ENCODE measurements at places on chromosomes 1 and 21.

- no peak for DNase-seq
Observed at GRCh38 chr1:97764991-97765390, 155.8 kb downstream of the DPYD start.

- no peak for DNase-seq
Observed at GRCh38 chr21:15676935-15677334, 52.8 kb upstream of the USP25 start.

DNA sequence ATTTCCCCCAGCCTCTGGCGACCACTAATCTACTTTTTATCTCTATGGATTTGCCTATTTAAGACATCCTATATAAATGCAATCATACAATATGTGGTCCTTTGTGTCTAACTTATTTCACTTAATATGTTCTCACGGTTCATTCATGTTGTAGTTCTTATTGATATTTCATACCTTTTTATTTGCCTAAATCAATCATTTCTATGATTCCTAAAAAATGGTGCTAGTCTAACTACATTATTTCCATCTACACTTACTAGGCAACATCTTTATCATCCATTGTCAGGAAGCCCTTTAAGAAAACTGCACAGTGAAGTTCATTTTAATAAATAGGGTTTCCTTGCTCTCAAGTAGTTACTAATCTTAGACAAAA lies 380 bp upstream of the FBXO28 start:
- DNase-seq = no peak

DNA sequence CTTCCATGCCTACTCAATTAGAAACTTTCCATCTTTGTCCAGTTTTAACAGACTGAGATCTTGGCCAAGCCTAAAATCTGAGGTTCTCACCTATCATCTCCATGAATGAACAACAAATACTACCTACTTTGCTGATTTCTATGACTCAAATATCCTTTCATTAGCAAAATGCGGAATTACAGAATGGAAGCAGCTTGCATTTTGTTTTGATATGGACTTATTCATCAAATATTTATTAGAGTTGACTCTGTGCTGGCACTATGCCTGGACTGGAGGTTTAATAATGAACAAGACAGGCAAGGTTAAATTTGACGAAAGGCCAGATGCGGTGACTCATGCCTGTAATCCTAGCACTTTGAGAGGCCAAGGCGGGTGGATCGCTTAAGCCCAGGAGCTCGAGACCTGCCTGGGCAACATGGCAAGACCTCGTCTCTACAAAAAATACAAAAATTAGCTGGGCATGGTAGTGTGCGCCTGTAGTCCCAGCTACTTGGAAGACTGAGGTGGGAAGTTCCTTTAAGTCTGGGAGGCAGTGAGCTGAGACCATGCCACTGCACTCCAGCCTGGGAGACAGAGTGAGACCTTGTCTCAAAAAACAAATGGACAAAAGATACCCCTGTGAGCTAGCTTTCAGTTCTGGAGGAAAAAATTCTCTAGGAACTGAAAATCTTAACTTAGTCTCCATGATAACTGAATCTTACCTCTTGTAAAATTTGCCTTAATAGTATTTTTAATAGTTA lies 29.4 kb upstream of the SOD1 start:
- DNase-seq = no peak

GRCh38 chr1:208224192-208224713 lies 19.9 kb downstream of the PLXNA2 start:
- DNase-seq = no peak

- DNase-seq = no peak
Observed at GRCh38 chr1:119358636-119359035, 9.9 kb upstream of the HAO2 start.

DNA sequence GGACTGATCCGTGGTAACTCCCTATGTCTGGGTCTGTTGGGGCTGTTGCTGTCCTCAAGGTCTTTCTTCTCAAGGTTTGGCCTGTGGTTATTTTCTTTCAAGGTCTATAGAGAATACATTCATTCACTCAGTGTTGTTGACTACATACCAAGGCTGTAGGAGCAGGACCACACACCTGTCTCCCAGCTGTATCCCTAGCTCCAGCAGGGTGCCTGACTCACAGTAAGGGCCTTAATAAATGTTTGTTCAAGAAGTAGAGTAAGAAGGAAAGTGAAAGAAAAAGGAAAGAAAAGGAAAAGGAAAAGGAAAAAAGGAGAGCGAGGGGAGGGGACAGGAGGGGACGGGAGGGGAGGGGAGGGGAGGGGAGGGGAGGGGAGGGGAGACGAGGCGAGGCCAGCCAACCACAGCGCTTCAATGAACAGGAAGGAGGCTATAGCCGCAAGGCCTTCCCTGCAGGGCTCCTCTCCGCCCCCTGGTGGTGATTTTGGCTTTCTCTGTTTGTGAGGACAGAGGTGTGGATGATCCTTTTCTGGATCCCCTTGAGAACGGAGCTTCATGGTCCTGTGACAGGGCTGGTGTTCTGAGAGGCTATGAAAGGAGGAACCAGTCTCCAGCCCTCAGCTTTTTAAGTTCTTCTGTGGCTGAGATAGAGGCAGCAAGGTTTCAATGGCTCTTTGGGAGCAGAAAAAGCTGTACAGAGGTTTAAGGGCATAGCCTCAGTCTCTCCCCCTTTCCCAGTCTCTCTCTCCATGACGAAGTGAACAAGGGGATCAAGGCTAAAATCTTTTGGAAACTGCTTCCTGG lies 30.6 kb upstream of the LCE5A start:
- DNase-seq = peak; percentile 61

DNA sequence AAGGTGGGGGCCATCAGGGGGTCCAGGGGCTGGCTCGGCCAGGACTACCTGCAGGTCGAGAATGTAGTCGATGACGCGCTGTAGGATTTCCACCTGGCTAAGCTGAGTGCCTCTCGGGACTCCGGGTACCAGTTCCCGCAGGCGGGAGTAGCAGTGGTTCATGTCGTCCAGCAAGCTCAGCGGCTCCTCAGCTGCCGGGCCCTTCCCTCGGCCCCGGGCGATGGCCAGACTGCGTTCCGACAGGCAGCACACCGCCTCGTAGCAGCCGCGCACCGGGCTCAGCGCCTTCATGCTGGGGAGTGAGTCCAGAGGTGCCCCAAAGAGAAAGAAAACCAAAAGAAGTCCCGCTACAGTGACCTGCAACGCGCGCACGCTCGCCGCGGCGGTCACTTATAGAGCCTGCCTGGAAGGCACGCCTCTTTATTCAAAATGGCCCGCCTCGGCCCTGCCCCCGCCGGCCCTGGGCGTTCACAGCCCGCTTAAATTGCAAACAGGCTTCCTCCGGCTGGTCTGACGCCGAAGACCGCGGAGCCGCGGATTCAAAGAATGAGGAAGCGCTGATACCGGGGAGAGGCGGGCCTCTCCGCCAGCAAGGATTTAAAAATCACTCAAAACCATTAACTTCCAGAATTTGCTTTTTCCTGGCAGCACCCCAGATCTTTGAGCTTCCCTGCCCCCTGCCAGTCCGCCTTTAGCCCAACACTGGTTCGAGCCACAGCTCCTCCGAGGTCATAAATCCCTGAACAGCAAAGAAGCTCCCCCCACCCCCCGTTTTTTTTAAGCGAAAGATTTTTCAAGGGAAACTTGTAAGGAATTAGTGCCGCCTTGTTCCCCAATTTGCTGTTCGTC lies at the start of gene ID3:
Gene ID3 (minus strand): TSS at position 366 of the 849 bp plus-strand sequence. CDS start 75 bp downstream, at position 291.
- DNase-seq = peak; percentile 96

- DNase-seq = no peak
Observed at GRCh38 chr1:55932402-55932801, 647.0 kb downstream of the PLPP3 start.

DNA sequence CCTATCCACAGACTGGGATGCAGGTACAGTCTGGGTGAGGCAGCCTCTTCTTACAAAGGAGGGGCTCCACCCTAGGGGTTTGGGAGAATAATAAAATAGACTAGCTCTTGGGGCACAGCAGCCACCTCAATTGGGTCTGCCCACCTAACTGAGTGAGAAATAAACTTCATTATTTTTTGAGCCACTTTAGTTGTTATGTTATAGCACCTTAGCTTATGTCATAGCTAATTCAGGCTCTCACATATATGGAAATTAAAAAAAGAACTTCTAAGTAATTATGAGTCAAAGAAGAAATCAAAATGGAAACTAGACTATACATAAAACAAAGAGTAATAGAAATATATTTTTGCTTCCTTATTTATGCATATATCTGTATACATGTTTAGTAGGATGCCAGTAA lies 318.5 kb upstream of the B3GALT2 start:
- no peak for DNase-seq

GRCh38 chr1:183634429-183635065 lies 1.0 kb downstream of the ARPC5 start:
- no peak for DNase-seq

DNA sequence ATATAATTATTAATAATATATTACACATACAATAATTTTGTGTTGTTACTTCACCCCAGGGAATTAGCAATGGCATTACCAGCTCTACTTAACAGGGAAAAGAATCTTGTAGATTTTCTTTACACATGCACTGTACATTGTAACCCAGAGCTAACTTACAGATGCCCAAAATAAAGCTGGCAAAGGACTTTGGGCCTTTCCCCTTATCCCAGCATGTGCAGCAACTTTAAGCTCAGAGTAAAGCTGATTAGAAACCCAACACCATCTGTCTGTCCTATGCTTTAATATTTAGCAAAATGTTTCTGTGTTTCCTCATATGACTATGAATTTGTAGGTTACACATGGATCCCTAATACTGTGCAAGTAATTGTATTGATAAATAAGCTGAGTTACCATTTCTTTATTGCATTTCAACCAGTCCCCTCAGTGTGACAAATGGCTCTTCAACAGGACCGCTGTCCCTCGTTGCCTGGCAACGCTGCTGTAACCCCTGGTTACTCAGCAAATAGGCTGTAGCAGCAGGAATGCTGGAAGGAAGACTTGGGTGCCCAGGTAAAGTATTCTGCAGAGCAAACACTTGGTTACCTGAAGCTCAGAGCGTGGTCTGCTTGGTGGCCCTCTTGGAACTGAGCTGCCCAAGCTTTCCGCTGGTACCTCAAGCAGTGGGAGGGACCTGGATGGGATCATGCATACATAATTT lies at the start of gene USH2A:
Gene USH2A (minus strand): TSS at position 628 of the 700 bp plus-strand sequence. CDS start 1,112 bp downstream, outside the sequence.
- DNase-seq = no peak

GRCh38 chr21:44818640-44819011 lies 764 bp upstream of the SUMO3 start:
- no peak for DNase-seq

- no peak for DNase-seq
Observed at GRCh38 chr21:31660259-31660565, 719 bp downstream of the SOD1 start.

DNA sequence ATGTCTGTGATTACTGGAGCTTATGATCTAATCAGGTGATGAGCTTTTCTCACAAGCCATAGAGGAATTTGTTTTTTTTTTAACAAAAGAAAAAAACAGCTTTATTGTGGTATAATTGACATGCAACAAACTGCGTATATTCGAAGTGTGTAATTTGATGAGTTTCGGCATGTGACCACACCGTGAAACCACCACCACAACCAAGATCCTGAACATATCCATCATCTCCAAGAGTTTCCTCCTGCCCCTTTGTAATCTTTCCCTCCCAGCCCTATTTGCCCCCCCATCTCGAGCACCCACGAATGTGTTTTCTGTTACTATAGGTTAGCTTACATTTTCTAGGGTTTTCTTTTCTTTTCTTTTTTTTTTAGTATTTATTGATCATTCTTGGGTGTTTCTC lies 4.7 kb downstream of the PGBD2 start:
- DNase-seq = no peak

DNA sequence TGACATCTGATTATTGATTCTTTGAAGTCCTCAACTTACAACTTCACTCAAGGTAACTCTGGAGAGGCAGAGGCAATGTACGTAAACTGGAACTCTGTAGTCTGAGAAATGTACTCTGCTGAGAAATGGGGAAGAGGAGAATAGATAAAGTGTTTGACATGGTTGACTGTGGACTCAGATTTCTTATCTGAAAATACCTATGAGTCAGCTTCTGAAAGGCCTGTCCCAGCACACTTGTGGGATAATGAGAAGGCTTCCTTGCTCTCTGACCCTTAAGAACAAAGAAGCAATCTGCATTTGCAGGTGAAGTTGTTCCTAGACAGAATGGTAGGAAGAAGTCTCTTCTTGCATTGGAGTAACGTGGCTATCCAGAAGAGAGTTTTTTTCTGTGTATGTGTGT lies 1573.5 kb downstream of the BRINP3 start:
- no peak for DNase-seq

DNA sequence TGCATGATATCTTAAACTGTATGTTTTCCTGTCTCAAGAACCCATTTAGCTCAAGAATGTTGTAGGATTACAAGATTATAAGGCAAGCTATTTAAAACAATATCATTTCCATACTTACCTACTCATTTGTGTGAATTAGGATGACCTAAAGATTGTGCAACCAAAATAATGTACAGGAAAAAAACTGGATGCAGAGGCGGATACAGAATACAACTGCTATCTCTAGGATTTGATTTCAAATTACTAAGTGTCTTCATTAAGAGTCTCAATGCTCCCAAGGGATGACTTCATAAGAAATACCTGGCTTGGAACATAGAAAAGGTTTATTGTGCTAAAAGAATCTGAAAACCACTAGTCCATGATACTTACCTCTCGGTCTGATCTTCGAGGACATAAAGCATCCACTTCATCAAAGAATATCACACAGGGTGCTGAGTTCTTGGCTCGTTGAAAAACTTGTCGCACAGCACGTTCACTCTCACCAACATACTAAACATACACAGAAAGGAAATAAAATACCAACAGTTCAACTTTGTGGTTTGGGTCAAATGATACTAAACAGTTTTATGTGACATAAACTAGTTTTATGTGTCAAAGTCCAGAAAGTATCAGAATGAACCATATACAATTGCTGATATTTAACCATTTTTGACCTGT lies 54.9 kb downstream of the NVL start:
- no peak for DNase-seq

GRCh38 chr1:6185635-6186382 lies 5.7 kb upstream of the CHD5 start:
- peak; percentile 43 for DNase-seq

GRCh38 chr1:14875524-14876509 lies 277.3 kb downstream of the KAZN start:
- no peak for DNase-seq

- no peak for DNase-seq
Observed at GRCh38 chr1:151854658-151855057, 1.1 kb upstream of the THEM5 start.

Measured in activated naive CD4-positive, alpha-beta T cell treated with anti-CD3 and anti-CD28 coated beads, Interleukin-2, amount 10 ng/mL, durations not matched to agents 7 days and 5 days (primary cell).